ENCODE measurements at places on chromosomes 1 and 21. TPM values are rescaled to one million over a fixed set of nuclear protein-coding genes. Genes with fewer than 3 reads are reported as not detected.

AVPR1B gene
- total RNA-seq = 0.40 TPM

SELP gene
- total RNA-seq = 12.6 TPM

DNA sequence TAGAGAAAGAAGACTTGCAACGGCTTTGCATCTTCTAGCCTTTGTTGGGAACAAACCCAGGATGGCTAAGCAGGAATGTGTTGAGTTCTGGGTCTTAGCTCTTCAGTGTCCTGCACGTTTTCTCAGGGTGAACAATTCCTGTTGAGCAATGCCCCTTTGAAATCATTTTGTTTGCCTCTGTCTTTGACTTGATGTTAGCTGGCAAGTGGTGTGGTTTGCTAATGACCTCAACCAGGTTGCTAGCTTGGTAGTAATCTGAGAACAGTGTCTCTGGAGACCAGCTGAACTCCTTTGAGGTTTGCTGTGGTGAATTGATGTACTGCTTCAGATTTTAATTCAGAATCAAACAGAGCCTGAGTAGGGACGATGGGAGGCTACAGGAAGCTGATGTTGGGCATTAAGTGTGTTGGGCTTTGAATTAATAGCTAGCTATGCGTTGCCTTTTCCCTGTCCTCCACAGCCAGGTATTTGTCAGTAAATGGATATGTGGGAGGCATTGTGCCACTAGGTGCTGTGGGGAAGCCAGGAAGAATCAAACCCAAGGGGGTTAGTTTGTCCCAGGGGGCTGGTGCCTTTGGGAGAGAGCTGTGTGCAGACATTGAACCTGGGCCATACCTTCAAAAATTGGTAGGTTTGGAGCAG is 23.3 kb upstream of the SRSF10 start:
- no peak for DNase-seq

DNA sequence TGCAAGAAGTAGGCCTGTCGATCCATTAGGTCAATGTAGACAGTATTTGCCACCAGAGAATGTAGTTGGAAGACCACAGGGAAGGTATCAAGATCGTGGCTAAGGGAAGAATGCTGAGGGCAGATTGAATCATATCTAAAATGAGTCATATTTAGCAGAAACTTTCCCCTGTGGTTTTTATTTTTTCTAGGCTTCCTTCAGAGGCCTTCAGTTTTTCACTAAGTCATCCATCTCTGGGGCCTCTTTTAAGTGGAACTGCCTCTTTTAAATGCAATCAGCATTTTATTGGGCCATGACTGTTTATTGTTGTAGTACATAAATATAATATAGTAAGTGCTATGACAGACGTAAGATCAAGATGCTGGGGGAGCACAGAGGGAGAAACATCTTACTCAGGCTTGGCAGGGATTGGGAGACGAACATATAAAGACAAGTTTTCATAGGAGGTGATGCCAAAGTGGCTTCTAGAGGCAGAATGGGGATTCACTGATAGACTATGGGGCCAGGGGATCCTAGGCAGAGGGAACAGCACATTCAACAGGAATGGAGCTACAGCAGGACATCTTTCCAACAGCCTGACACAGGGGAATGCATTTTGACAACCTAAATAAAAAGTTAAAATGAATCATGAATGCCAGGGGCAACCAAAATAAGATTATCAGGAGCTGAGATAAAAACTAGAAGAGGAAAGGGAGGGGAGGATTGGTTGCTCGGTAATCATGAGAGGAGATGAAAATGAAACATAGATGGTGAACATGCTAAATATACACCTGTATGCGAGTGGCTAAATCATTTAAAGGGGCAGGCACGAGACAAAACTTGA is 20.1 kb downstream of the UBE2U start:
- no peak for DNase-seq

- DNase-seq = no peak
Measured at GRCh38 chr1:167500283-167500860, 18.0 kb downstream of the CD247 start.

- DNase-seq = no peak
Measured at GRCh38 chr1:99652881-99653281, 7.0 kb downstream of the PALMD start.

- no peak for DNase-seq
Measured at GRCh38 chr21:25845729-25846256, 111.0 kb downstream of the GABPA start.

- no peak for DNase-seq
Measured at GRCh38 chr1:17422461-17422860, 17.0 kb downstream of the RCC2 start.

DNA sequence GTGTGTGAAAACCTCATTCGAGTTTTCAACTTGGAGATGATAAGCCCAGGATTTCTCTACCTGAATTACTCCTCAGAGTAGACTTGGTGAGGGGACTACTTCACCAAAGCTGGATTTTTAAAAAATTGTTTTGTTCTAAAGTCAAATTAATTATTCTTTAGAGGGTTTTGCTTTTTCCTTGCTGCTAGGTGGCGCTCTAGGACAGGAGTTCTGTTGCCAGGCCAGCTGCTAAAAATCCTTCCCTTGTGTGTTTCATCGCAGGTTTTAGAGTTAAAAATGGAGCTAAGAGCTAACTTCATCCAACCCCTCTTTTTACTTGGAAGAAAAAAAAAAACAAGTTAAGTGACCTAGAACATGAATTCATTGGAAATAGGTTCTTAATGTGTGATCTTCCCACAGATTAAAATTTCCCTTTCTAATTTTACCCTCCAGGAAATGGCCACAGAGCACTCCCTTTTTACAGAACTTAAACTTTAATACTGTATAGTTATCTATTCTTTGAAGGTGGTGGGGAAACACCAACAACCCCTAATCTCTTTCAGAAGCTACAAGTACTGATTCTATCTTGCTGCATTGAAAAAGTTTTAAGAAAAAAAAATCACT is 36.7 kb upstream of the FAM163A start:
- DNase-seq = peak; percentile 56

- DNase-seq = no peak
Measured at GRCh38 chr1:116971258-116971860, 30.2 kb upstream of the CD101 start.

GRCh38 chr1:87941337-87941946 is 612.8 kb downstream of the LMO4 start:
- no peak for DNase-seq

- no peak for DNase-seq
Measured at GRCh38 chr1:157193219-157193618, 55.0 kb upstream of the ETV3 start.

DNA sequence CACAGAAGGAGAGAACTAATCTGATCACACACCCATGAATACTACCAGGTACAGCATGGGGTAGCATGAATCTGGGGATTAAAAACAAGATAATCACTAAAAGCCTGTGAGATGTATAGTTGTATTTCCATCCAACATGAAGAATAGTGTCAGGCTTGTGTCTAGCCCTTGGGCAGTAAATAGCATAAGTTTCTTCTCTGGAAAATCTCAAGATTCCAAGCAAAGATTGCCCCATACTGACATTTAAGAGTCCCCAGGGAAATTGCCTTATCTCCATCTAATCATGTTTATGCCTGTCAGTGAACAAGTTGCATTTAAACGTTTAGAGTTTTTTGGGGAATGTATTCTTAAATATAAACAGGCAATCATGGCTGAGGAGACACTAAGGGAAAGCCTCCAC is 109.2 kb upstream of the SERTAD4 start:
- DNase-seq = no peak

GRCh38 chr1:30371888-30372791 is 351.2 kb downstream of the MATN1 start:
- DNase-seq = no peak

DNA sequence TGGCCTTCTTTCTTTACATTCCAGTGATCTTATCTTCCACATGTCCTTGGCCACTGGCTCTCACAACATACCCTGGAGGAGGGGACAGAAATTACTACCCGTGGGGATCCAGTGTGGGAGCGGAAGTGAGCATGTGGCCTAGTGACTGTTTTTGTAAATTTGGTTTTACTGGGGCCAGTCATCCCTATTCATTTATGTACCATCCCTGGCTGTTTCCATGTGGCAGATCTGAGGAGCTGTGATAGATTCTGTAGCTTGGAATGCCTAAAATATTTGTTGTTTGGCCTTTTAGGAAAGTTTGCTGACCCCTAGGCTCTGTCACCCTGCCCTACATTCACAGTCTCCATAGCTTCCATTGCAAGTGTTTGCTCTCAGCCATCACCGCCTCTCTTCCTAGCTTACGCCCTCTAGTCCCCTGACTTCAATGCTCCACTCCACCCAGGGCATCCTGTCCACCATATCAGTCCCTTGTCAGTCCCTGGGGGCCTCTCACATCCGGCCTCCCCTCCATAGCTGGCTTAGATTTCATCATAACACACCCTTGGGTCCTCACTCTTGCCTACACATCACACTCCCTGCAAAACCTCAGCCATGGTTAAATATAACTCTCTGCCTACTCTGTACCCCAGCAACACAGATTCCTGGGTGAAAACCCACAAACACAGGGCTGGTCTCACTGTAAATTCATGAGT is 25.8 kb downstream of the DHCR24 start:
- DNase-seq = no peak
